ENCODE measurements at places on chromosomes 1 and 21. TPM values are rescaled to one million over a fixed set of nuclear protein-coding genes. Genes with fewer than 3 reads are reported as not detected.
A peak's percentile ranks its signal among the peaks of the same experiment; 100 is the strongest.

GRCh38 chr1:207017615-207018559 lies 14.7 kb downstream of the C1orf116 start:
- no peak for DNase-seq

DNA sequence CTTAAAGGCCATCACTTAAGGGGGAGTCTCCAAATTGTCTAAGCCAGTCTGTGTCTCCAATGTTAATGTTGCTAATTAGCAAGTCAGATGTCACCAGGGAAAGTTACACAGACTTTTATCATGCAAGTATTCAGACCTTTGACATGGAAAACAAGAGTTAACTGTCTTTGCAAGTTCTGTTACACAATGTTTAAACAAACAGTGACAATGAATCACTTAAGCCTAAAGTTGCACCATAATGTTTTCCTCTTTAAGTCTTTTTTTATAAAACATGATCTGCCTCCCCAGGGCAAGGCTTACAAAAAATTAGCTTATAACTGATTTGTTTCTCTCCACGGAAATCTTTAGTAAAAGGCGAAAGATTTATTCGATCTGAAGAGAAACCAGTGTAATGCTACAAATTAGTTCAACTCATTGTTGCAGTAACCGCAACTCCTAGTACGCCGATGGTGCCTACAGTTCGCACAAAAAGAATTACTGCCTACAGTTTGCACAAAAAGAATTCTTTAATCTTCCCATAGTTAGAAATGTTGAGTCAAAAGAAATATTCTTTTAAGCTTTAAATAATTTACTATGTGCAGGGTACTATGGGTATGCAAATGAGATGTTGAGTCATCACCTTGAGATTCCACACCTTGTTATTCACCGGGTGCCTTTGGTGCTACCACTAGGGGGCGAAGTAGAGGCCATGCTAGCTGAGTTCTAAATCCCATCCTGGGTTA lies 45.3 kb downstream of the HHAT start:
- peak; percentile 30 for DNase-seq

GRCh38 chr1:51867479-51868232 lies 10.9 kb downstream of the NRDC start:
- DNase-seq, result no peak

GRCh38 chr21:36454093-36454531 lies 25.8 kb downstream of the CLDN14 start:
- DNase-seq, result peak; percentile 44

PCP4L1 gene
- 1.0 TPM for polyA plus RNA-seq
